Renal cortex interstitium (tissue), 15 donors: ENCODE measurements at places on chromosomes 5 and 9. TPM values are rescaled to one million over a fixed set of nuclear protein-coding genes. Genes with fewer than 3 reads are reported as not detected.

DNA sequence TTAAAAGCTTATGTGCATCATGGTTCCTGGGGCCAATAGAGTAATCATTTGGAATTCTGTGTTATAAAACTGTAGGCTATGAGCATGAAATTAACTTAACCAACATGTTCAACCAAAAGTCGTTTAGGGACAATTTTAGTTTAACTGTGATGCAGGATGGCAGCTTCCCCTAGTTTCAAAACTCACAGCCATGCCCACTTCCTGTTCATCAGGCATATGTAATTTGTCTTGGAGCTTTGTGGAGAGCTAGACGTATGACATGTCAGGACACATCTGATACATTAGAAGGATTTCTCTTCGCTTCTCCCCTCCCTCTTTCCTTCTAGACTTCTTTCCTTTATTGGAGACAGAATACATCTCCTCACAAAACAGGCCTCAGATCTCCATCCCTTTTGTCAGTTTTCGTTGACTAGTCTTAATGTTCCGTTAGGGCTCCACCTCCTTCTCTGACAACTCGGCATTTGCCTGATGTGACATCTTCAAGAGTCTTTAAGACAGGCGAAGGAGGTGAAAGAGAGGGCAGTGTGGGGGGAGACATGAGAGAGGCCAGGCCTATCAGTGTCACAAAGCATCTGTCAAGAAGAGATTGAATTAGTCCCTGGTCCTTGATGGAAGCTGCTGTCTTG is 176.0 kb downstream of the MSX2 start:
- DNase-seq, result no peak

- no peak for DNase-seq
These were observed 500.6 kb downstream of the KIF4B start for GRCh38 chr5:155514105-155514563.

- DNase-seq, result no peak
These were observed 69.3 kb downstream of the ANKRD31 start for GRCh38 chr5:75167345-75167744.

DNA sequence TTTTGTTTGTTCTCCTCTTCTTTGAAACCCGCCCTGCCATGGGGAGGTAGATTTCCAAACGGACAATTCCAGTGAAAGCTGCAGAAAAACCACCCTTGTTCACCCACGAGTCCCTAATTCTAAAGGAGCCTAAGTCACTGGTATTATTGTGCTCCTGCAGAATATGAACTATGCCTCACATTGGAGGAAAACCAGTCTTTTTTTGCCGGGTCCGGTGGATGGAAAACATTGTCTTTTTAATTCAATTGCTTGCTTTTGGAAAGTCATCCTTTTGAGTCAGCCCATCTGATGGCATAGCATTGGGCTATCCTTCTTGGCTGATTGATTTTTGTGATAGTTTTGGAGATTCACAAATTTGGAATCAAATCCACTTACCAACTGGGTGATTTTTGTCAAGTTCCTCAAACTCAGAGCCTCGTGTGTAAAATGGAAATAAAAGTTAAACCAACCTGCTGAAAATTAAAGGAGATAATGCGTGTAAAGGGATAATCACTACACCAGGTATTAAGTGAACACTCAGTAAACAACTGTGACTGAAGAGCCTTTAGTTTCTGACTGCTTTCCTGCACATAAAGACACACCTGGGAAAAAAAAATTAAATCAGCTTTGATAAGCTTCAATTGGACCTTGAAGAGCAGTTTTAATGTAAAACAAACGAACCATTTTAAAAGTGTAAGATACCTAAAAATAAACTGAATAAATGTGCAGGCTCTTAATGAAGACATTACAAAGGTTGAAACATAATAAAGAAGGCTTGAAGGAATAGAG is 780 bp upstream of the CCNJL start:
- no peak for DNase-seq

The PCA3 gene
- polyA plus RNA-seq, result 0.92 TPM

The LCN9 gene
- polyA plus RNA-seq, result not detected
